Glomerular endothelial cell (primary cell): ENCODE measurements at places on chromosomes 2 and 18. TPM values are rescaled to one million over a fixed set of nuclear protein-coding genes. Genes with fewer than 3 reads are reported as not detected.

- no peak for DNase-seq
Observed at GRCh38 chr18:78099979-78100588, 850.4 kb downstream of the GALR1 start.

DNA sequence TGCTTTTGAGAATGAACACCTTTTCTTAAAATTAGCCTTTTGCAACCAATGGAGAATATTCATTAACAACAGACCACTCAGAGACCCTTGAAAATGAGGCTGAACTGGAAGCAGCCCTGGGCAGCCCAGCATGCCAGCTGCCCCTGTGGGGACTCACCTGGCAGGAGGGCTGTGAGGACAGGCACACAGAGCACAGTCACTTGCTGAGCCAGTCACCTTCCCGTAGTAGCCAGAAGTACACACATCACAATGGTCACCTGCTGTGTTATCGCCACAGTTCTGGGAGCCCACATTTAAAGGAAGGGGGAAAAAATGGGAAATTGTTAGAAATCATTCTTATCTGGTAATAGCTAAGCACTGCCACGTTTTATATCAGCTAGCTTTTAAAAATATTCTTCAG, 115.5 kb downstream of the LAMA1 start:
- DNase-seq: no peak

DNA sequence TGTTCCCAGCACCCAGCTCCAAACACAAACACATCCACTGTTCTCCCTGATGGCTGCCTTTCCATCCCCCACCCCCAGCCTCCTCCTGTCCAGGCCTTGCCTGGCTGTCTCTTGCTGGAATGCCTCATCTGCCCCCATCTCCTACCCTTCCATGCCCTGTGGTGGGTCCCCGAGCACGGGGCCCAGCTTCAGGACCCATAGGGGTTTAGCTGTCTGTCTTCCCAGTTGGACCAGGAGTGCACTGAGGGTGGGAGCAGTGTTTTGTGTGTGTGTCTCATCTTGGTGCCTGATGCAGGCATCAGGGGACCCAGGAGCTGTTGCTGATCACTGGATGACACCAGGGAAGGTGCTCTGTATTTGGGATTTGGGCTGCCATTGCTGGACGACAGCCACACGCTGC, 34.5 kb downstream of the GLI2 start:
- no peak for DNase-seq

The GCKR gene
- total RNA-seq: 0.88 and 1.8 TPM in 2 replicates

The CLEC4F gene
- 0.18 TPM in 1 of 2 replicates, not detected in the other for total RNA-seq

- no peak for DNase-seq
Observed at GRCh38 chr18:49921318-49921985, 108.1 kb upstream of the ACAA2 start.

DNA sequence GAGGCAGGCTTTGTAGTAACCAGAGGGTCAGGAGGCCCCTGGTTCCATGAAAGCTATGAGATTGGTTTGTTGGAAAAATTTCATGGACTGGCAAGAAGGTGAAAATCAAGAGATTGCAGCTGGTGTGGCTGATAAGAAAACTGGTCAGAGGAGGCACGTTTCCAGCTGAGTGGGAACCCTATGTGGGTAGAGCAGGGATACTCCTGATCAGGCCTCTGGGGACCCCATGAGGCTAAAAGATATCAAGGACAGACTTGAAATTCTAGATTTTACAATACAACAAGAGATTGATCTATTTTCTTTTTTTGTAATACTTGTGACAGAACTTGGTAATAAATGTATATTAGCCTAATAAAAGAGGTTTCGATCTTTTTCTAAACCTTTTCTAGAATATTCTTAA, 1615.1 kb downstream of the DPP10 start:
- no peak for DNase-seq

GRCh38 chr2:180478883-180479282, 471.8 kb upstream of the CWC22 start:
- no peak for DNase-seq

GRCh38 chr18:9150121-9150520, 13.5 kb downstream of the ANKRD12 start:
- DNase-seq: no peak

The WNT6 gene
- total RNA-seq: not detected in 2 replicates

DNA sequence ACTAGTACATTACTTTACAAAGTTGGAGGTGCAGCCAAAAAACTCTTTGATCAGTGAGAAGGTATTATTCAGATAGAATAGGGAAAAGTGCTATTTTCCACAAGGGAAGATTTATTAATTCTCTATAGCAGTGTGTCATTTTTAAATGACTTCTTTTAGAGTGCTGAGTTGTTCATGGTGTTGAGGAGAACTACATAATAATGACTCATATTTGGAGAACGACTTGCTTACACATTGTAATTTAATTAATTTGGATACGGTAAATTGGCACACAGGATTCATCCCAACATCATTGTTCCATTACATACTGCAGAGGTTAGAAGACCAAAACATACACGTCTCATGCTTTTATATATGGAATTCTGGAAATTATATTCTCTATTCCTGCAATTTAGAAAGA, 22.1 kb upstream of the MAP2 start:
- DNase-seq: no peak

DNA sequence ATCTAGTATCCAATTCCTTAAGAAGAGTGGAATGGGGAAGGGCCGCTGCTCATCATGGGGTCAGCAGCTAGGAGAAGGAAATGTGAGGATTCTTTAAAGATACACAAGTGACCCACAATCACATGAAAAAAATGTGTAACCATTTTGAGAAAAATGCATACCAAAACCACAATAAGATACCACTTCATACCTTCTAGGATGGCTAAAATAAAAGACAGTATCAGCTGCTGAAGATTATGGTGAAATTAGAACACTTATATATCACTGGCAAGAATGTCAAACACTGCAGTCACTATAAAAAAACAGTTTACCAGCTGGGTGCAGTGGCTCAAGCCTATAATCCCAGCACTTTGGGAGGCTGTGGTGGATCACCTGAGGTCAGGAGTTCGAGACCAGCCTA, 67.9 kb downstream of the C2orf74 start:
- DNase-seq: no peak

DNA sequence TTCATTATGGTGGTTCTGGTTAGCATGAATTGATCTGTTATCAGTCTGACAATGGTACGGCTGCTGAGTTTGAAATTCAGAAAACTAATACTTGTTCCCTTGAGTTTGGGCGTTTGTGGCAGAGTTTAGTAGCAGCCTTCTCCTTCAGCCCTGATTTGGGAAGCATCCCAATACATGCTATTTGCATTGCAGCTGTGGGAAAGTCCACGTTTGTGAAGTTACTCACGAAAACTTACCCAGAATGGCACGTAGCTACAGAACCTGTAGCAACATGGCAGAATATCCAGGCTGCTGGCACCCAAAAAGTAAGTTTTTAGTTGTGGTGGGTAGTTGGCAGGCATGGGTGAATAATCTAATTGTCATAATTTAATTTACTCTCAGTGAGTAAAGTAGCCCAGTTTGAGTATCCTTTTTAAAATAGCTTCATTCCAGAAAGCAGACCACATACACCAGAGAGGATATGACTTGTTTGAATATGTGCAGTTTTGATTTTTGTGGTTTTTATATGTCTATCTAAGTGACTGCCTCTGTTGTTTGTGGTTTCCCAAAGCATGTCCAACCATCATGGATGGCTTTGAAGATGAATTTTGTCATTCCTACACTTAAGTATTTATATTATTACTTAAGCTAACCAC, 12.2 kb downstream of the DGUOK start:
- no peak for DNase-seq

DNA sequence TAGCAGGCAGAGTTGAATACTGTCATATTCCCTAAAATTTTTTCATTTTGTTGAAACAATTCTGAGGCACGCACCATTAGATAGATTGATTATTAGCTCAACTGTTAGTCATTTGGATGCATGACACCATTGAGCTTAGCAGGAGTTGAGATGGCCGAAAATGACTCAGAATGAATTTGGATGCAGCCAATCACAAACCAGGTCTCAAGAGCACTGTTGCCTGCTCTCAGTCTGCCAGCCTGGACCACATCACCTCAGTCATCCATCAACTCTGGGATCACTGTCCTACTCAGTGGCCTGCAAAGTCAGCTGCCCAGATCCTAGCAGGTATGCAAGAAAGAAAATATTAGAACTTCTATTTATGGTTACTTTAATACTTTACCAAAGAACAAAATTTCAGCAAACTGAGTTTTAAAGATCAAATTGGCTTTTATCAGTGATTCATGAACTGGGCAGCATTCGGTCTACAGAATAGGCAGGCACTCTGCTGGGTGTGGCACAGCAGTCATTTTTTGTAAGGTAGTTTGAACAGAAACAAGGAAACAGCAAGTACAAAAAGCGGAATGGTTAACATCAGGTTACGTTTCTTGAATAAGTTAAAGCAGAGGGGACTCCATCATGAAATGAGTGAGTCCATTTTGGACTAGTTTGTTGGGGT, 152.7 kb upstream of the ARHGAP28 start:
- DNase-seq: no peak

DNA sequence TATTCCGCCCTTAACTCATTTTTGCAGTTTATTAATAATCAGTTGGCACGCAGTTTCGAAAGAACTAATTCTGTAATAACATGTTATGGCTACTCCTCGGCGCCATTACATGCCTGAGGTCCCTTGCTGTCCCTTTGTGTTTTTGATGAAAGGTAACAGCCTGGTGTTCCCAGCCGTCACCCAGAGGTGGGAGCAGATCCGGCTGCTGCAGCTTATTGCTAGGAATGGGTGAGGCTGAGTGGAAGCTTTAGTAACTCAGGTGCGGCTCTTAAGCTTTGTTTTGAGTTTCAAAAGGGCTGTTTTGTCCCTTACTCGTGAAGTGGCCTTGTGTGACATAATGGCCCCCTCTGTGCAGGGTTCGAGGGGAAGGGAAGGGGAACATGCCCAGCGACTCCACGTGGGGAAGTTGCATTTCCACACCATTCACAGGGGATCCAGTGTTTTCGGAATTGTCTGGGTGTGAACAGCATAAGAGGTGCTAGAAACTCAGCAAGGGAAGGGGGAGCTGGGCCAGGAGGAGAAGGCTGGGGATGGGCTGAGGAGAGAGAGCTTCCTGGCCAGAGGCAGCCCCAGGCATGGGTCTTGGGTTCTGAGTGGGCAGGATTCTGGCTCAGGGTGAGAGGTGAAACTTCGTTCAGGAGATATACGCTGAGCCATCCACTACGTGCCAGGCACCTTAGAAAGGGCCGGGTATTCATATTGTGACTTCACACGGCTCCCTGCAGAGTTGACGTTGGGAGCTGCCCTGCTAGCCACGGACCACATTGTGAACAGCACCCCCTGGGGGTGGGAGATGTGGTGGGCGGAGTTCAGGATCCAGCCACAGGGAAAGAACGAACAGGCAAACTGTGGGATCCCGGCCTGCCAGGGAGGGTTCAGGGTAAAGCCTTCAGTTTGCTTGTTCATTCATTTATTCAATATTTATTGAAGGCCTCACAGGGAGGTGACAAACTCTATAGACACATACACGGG, 84.4 kb downstream of the TGOLN2 start:
- no peak for DNase-seq

The ESPNL gene
- 0.44 and 0.53 TPM in 2 replicates for total RNA-seq

The FAM228A gene
- not detected in 2 replicates for total RNA-seq

The GKN1 gene
- total RNA-seq: not detected in 2 replicates

GRCh38 chr2:74767618-74768017, 66.3 kb upstream of the HK2 start:
- DNase-seq: no peak

- no peak for DNase-seq
Observed at GRCh38 chr2:198213253-198213652, 408.9 kb downstream of the PLCL1 start.

The SNED1 gene
- total RNA-seq: 27.7 and 41.3 TPM in 2 replicates

The MDH1B gene
- 0.12 and 0.29 TPM in 2 replicates for total RNA-seq

GRCh38 chr2:26578113-26578458, 63.1 kb downstream of the CIB4 start:
- no peak for DNase-seq

GRCh38 chr2:70143314-70144150, 47.3 kb downstream of the C2orf42 start:
- DNase-seq: no peak

- DNase-seq: no peak
Observed at GRCh38 chr18:5720132-5720531, 175.2 kb downstream of the TMEM200C start.

The DNER gene
- total RNA-seq: 5.4 and 13.4 TPM in 2 replicates
